ENCODE measurements at places on chromosomes 3 and 15. TPM values are rescaled to one million over a fixed set of nuclear protein-coding genes. Genes with fewer than 3 reads are reported as not detected.

The ANKRD34C gene
- total RNA-seq: not detected

The EFHB gene
- not detected for total RNA-seq

The MELTF gene
- 29.8 TPM for total RNA-seq

The GATA2 gene
- total RNA-seq: 13.6 TPM

The TOMM70 gene
- 49.5 TPM for total RNA-seq

The GRIP2 gene
- not detected for total RNA-seq

The PLSCR2 gene
- total RNA-seq: 2.9 TPM

The C3orf80 gene
- total RNA-seq: 3.0 TPM

The ERICH6 gene
- total RNA-seq: not detected

The RTP3 gene
- total RNA-seq: not detected

The MGA gene
- 29.4 TPM for total RNA-seq

The MKRN3 gene
- total RNA-seq: not detected

The PLA2G4E gene
- 0.09 TPM for total RNA-seq

The TTLL13 gene
- 0.29 TPM for total RNA-seq

Measured in Calu3 (cell line).